A549 treated with Mapracorat at 1 μM for 4 hours (cell line): ENCODE measurements at places on chromosomes 6 and 20. TPM values are rescaled to one million over a fixed set of nuclear protein-coding genes. Genes with fewer than 3 reads are reported as not detected.

Gene GJA10
- not detected in 5 replicates for total RNA-seq

Gene LRRN4
- 0.06 to 0.07 TPM in 2 of 5 replicates, not detected in the others for total RNA-seq

Gene KIFC1
- total RNA-seq, result 36.9 to 44.7 TPM (median 43.5 TPM) in 5 replicates

Gene HLA-DRB5
- total RNA-seq, result not detected in 5 replicates

Gene TP53TG5
- not detected in 5 replicates for total RNA-seq

Gene FILIP1
- 0.15 to 0.53 TPM (median 0.32 TPM) in 5 replicates for total RNA-seq

Gene TNNC2
- 0.28 TPM in 1 of 5 replicates, not detected in the others for total RNA-seq

Gene TNXB
- 0.32 to 0.76 TPM (median 0.50 TPM) in 5 replicates for total RNA-seq

Gene CLIC1
- 471 to 496 TPM (median 485 TPM) in 5 replicates for total RNA-seq

Gene PSORS1C2
- not detected in 5 replicates for total RNA-seq

Gene SYNJ2
- 44.0 to 51.5 TPM (median 50.0 TPM) in 5 replicates for total RNA-seq

Gene MCHR2
- not detected in 5 replicates for total RNA-seq

Gene COL9A3
- total RNA-seq, result 0.33 to 0.96 TPM (median 0.66 TPM) in 5 replicates

Gene CLIC5
- not detected in 5 replicates for total RNA-seq

Gene IRF4
- total RNA-seq, result 0.21 to 0.46 TPM (median 0.34 TPM) in 5 replicates

Gene LAMA2
- 0.30 to 1.2 TPM (median 0.51 TPM) in 5 replicates for total RNA-seq

Gene SNAI1
- 8.0 to 12.1 TPM (median 11.7 TPM) in 5 replicates for total RNA-seq

Gene TFAP2C
- 13.1 to 15.0 TPM (median 13.5 TPM) in 5 replicates for total RNA-seq

Gene MAPK13
- 0.28 to 1.00 TPM (median 0.74 TPM) in 5 replicates for total RNA-seq
